ENCODE measurements at places on chromosomes 12 and 14. TPM values are rescaled to one million over a fixed set of nuclear protein-coding genes. Genes with fewer than 3 reads are reported as not detected.

DNA sequence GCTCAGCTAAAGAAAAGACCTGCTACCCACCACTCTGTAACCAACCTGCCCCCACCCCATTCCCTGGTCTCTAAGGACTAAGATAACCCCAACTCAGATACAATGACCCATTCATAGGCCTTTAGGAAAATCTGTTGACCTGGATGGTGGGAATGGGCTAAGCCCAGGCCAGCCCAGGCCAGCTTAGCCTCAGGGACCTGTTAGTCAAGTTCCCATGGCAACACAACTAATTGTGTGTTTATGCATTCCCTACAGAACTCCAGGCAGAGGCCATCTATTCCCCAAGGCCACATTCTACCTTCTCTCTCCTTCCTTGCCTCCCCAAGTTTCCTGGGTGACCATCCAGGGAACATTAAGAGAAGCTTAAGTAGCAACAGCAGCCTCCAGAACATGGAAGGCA is 16.1 kb upstream of the KRT8 start:
- DNase-seq = no peak

NTN4 gene
- 99.0 TPM for polyA plus RNA-seq

GRCh38 chr12:83128540-83128939 is 441.8 kb downstream of the TMTC2 start:
- DNase-seq = no peak

- DNase-seq = peak; percentile 1
These were observed 31.7 kb upstream of the MMP19 start for GRCh38 chr12:55874443-55874842.

DNA sequence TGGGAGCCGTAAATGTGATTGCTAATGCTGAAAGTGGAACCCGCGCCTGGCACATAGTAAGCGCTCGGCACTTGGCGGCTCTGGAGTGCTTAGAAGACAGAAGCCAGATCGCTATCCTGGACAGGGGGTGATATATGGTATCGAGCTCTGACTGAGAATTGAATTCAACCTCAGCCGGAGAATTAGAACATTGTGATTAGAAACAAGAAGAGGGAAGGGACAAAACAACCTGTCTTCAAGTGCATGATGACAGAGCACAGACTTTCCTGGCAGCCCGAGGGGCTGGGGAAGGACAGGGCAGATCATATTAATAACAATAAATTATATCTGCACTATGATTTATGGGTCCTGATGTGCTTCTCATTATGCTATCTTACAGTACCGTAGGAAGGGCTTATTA is 66.9 kb upstream of the TBX3 start:
- no peak for DNase-seq

DNA sequence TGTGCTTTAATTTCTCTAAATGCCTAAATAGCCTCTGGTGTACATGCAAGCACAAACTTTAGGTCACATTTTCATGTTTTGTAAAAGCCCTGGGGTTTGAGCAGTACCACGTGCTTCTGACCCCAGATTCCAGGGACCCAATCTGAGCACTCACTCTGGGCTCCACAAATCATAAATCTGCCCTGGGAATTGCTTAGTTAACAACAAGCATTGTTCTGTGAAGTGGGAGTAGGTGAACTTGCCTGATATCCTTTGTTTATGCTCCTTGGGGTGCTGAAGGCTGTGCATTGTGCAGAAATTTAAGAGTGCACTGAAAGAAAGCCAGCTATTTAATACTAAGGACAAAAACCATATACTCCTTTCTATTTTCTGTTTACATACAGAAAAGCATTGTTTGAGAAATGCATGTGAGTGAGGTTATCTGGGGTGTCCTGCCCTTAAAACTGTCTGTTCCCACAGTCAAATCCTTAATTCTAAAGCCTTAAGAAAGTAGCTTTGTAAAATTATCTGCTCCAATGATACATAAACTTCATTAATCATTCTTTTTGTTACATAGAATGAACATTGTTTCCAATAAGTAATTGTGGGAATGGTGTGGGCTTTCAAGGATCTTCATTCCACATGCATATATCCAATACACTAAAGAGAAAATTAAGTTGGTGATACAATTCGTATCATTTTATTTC is 258.6 kb upstream of the NPAS3 start:
- no peak for DNase-seq
